Esophagus muscularis mucosa (tissue), 4 donors: ENCODE measurements at places on chromosomes 3 and 15.
A peak's percentile ranks its signal among the peaks of the same experiment; 100 is the strongest.

DNA sequence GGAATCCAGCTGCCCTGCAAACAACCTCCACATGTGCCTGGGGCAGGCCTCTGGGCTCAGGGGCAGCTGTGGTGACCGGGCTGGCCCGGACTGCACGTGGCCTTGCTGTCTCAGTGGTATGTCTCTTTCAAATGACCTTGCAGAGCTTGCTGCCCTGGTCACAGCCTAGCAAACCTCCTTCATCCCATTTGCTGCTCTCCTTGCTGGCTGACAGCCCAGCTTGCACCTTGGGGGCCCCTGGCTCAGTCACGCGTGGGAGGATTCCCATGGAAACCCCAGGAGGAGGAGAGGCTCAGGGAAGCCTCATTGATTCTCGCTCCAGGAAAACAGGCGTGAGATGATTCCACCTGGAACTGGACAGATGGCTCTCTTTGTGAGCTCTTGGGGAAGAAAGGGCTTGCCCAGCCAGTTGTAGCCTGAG, 5.6 kb downstream of the SPSB4 start:
- DNase-seq = peak; percentile 87

DNA sequence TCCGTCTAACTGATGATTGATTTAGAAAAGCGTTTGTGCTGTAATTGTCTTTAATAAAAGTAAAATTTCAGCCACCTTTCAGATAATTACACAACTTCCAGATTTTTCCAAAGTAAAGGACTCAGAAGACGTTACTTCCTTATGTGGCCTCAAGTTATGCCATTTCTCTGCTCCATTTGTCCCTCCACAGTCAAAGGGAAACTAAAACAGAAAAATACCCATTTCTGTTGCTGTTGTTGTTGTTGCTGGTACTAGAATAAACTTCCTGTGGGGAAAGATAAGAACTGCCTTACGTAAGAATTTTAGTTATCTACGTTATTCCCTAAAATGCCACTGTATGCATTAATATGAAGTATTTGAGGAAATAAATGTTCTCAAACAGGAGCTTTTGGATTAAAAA, 153.9 kb downstream of the P3H2 start:
- no peak for DNase-seq

GRCh38 chr3:172103724-172104123, 64.3 kb downstream of the FNDC3B start:
- no peak for DNase-seq

- no peak for DNase-seq
Observed at GRCh38 chr3:195221015-195221853, 49.7 kb downstream of the XXYLT1 start.

- no peak for DNase-seq
Observed at GRCh38 chr3:52291508-52292181, 4.0 kb downstream of the GLYCTK start.

- DNase-seq = no peak
Observed at GRCh38 chr15:81865850-81866537, 179.8 kb downstream of the MEX3B start.

GRCh38 chr3:183698756-183699155, 1.2 kb downstream of the YEATS2 start:
- DNase-seq = no peak

- DNase-seq = peak; percentile 64
Observed at GRCh38 chr3:150038830-150039229, 68.1 kb upstream of the PFN2 start.

DNA sequence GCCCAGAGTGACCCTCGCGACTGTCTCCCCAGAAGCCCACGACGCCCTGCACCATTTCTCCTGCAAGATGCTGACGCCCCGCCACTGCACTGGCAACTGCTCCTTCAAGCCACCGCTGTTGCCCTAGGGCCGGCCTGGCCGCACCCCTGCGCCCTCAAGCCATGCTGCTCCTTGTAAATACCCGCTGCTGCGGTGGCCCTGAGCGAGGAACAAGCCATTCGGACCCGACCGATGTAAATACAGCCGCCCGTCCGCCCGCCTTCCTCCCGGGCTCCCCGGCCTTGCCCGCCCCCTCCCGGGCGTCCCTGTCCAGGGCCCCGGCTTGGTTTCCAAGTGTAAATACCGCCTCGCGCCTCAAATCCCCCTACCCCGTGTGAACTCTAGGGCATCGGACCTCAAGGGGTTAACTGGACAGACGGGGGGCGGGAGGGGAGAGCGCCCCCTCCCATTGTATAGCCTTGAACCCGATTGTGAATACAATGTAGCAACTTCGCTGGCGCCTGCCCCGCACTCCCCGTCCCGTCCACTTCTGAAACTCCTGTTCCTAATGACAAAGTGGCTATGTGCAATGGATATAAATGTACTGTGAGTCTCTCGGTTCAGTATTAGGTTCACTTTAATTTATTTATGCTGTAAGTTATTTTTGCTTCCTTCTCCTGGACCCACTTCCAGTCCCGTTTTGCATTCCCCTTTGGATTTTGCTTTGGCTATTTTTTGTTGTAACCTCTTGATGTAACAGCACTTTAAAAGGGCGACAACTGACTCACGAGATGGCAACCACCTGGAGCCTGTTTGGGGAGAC, 5.9 kb downstream of the RNU6-1 start:
- no peak for DNase-seq

- DNase-seq = no peak
Observed at GRCh38 chr3:155032918-155033317, 47.2 kb upstream of the MME start.

GRCh38 chr3:50237133-50237651, 1.2 kb downstream of the GNAI2 start:
- no peak for DNase-seq

- DNase-seq = no peak
Observed at GRCh38 chr15:41408234-41408641, 5.9 kb upstream of the NDUFAF1 start.

DNA sequence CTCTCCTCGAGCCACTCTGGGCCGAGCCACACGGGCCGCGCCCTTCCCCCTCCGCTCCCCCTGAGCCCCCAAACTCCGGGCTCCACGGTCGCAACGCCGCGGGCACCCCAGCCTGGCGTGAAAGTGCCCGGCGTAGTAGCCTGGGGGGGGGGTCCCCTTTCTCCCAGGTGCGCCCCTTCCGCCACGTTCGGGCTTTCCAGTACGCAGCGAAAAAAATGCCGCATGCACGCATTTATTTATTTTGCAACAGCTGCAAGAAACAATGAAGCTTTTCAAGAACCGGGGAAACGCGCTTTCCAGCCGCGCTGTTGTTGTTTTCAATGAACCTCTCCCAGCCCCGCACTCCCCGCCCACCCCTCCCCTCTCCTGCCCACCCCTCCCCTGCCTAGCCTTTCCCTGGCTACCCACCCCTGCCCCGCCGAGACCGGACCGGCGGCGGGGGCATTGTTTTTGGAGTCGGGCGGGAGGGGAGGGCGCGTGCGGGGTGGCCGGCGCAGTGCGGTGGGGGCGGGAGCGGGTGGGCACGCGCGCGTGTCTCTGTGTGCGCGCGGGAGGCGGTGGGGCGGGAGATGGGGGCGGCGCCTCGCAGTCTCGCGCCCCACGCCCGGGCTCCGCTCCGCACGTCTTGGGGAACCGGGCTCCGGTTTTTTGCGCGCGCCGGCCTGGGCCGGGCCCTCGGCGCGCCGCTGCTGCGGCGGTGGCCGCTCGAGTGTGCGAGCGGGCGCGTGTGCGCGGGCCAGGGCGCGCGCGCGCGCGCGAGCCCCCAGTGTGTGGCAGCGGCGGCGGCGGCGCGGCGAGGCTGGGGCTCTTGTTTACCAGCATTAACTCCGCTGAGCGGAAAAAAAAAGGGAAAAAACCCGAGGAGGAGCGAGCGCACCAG, at the start of gene IGF1R:
Gene IGF1R (plus strand): TSS at position 766 of the 880 bp plus-strand sequence. CDS start 1,043 bp downstream, outside the sequence.
- peak; percentile 94 for DNase-seq
